Stimulated activated CD4-positive, alpha-beta T cell treated with anti-CD3 and anti-CD28 coated beads, TNF-alpha, amount 100 ng/mL, for 48 hours (primary cell): ENCODE measurements at places on chromosomes 13 and 19.

GRCh38 chr19:11652492-11652891, 55.2 kb downstream of the ZNF627 start:
- DNase-seq: no peak

GRCh38 chr13:37656247-37656940, 57.8 kb upstream of the POSTN start:
- no peak for DNase-seq

GRCh38 chr13:38871275-38871674, 119.4 kb downstream of the STOML3 start:
- no peak for DNase-seq

DNA sequence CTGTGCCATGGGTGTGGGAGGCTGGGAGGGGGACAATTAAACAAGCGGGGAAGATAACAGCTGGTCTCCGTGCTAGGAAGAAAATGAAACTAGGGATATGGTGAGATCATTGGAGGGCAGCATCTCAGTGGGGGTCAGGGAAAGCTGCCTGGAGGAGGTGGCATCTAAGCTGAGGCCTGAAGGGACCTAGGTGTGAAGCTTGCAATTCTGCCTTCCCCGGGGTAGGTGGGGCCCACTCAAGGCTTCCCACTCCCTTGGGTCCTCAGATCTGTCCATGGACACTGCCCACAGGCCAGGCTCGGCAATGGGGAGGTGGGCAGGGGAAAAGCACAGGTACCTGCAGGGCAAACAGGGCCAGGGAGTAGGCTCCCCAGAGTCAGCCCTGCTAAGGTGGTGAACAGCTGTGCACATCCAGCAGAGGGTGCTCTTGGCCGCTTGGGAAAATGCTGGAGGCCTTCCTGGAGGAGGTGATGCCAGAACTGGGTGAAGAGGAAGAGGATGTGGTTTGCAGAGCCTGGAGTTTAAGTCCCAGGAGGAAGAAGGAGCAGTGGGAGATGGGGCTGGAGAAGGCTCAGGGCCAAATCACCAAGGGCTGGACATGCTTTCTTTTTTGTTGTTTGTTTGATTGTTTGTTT, 25.7 kb upstream of the CCNE1 start:
- DNase-seq: no peak

DNA sequence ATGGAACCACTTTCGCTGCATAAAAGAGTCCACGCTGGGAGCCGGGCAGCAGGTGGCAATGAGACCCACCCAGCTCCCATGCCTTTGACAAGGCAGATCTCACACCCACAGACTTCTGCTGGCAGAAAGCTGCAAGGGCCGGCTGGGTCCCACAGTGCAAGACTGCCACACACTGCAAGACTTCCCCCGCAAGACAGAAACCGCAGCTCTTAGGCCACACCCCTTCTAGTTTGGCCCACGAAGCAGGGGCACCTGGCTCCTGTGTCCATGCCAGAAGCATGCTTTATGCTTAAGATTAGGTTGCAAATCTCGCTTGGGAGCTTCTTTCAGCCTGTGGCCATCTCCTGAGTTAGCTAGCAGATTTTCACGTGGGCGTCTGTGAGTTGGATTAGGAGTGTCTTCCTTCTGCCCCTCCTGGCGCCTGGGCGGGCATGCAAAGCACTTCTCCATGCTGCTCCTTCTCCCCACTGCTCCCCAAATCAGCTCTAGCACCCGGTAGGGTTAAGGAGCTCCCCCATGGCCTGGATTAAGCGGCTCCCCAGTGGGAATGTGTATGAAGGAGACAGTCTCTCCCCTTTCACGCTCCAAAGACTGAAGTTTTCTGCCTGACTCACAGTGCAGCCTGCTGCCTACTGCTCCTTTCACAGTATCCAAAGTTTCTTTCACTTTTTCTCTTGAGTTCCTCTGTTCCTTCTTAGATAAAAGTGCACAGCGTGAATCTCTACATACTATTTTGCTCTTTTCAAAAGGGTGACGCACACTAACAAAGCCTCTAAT, 17.7 kb downstream of the GPC6 start:
- no peak for DNase-seq

DNA sequence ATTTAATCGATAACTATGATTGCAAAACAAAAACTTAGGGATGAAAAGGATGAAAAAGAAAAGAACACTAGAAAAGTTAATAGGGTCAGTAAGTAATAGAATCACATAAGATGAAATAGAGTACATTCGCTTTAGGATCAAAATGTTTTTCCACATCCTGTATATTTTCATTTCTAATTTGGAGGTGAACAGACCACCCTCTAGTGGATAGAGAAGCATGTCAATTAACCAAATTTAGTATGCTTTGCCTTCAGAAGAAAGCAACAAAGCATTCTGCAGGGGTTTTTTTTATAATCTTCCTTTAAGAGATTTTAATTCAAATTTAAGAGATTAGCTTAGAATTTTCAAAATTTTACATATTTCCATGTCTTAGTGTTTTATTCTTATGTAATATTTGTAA, 611.0 kb upstream of the SGCG start:
- no peak for DNase-seq

DNA sequence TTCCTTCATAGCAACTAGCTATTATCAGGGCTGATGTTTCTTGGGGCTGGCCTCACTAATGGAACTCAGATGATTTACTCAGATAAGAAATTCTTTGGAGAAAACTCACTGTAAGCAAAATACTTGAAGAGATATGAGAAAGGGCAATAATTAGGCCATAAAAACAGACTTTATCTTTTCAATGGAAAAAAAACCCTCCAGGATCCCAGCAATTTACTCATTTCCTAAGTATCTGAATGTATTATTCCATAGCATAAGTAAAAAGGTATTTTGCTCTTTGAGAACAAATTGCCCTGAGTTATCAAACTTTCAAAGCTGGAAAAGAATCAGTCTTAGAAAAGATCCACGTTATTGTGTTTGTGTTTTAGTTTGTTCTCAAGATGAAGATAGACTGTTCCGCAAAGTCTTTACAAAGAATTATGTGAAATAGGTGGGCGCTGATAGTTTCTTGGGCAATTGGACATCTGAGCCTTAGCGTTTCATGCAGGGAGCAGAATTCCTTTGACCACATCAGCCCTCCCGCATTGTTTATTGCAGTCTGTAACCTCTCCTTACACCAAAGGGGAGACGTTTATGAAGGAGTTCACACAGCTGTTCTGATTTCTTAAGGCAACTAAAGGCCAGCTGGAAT, 29.1 kb upstream of the CSNK1A1L start:
- no peak for DNase-seq

DNA sequence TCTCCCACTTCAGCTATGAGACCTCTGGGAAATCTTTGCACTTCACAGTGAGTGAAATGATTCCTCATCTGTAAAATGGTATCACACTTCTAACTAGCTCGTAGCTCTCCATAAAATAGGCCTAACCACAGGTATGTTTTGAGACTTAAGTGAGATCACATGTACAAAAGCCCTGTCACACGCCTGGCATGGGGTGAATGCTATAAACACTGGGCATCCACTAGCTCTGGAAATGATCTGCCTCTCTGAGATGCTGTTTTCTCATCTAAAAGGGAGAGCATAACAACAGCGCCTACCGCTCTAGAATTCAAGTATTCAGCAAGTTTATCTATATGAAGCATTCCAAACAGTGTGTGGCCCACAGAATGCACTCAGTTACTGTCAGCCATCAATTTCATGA, 2.2 kb downstream of the AKT2 start:
- DNase-seq: no peak

DNA sequence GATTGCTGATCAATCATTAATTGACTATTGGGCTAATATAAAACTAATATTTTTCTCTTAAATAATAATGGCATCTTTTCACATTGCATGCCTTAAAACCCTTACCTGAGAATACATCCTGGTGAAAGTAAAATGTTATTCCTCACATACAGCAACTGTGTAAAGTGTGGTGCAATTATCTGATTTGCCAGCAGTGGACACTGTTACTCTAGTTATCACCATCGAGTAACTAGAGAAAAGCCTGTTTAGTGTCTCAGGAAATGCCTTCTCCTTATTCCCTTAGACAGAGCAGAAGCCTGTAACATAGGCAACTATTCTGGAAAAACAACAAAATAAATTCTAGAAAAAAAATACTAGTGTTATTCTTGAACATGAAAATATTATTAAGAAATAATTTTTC, 459.8 kb downstream of the FGF14 start:
- DNase-seq: no peak

DNA sequence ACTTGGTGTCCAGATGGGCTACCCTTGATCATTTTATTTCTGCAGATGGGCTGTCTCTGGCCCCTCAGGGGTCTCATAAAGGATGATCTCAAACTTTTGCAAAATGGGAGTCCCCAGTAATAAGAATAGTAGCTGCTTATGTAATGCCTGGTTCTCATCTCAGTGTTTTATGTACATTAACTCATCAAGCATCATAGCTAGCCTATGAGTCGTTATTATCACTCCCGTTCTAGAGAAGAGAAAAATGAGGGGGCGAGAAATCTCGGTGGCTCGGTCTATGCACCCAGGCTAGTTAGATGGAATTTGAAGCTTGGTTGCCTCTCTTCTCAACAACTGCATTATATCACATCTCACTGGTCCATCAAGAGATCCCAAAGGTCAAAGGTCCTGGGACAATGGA, 3.4 kb downstream of the CACNG6 start:
- no peak for DNase-seq

- DNase-seq: peak; percentile 50
Observed at GRCh38 chr13:41458761-41459431, 1.5 kb downstream of the RGCC start.

DNA sequence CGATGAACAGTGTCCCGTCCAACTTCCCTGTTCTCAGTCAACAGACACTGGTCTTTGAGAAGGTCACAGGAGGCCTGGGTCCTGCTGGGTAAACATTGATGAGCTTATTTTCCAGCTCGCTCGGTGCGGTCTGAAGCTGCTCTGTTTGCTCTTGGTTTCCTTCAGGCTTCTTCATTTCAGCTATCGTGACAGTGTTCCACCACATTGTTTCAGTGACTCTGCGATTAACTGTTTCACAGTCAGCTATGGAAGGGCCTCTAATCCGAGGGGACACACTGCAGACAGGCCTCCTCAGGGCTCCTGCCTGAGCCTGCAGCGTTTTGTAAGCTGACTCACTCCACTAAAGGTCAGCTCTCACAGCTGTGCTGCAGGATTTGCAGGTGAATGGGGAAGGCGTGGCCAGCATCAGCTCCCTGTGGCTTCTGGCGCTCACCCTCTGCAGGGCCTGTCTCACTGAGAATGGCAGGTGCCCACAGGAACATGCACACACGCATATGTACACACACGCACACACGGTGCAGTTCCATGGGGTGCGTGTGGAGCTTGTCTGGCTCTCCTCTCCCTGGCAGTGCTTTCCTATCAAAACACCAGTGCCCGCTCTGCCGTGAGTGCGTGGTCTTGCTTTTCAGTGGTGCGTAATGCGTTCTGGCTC, 62.9 kb upstream of the MCF2L start:
- no peak for DNase-seq

DNA sequence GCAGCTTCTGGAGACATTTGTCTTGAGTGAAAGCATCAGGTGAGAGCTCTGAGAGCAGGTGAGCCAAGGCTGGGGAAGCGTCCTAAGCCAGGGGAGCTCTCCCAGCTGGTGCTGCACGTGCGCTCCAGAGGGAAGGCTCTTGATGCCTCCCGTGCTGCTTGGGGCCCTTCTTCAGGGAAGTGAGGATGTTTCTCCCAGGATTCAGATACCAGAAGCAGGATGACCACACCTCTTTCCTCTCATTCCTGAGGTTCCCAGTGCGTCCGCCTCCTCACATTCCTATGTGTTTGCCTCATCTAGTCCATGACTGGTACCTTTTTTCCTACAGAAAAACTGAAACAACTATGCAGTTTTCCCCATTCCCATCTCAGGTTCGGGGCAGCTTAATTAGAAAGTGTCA, 231.0 kb upstream of the IRS2 start:
- DNase-seq: no peak

- DNase-seq: peak; percentile 51
Observed at GRCh38 chr19:12669270-12670158, 2.9 kb downstream of the WDR83 start.

DNA sequence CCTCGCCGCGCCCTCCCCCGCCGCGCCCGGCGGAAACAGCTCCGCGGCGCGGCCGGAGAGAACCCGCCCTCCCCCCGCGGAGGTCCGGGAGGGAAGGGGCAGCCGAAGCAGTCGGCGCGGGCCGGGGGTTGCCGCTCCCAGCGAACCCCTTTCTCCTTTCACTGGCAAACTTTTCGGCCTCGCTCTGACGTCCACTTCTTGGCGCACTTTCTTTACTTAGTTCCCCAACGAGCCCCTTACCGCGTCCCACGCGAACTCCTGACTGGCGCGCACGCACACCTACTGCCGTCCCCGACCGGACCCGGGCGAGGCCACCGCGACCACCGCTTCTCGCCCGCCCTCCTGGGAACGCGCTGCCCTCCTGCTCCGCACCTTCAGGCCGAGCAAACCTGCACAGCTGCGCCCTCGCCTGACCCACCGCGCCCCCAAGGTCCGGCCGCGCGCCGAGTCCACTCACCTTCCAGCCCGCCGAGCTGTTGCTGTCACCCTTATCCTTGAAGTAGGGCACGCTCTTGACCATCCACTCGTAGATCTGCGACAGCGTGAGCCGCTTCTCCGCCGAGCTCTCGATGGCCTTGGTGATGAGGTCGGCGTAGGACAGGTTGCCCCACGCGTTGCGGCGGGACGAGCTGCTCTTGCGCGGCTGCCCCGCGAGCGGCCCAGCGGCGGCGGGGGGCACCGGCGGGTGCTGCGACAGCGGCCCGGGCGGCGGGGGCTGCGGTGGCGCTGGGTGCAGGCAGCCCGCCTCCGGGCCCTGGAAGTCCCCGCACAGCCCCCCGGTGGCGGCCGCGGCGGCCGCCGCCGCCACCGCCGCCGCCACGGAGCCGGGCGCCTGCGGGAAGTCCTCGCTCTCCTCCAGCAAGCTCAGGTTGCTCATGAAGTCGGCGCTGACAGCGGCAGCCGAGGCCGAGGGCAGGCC, 1.1 kb downstream of the FOXO1 start:
- no peak for DNase-seq

GRCh38 chr19:5572556-5573286, 5.0 kb upstream of the TINCR start:
- DNase-seq: no peak

- DNase-seq: peak; percentile 77
Observed at GRCh38 chr19:49555600-49556411, 24.6 kb downstream of the NOSIP start.

DNA sequence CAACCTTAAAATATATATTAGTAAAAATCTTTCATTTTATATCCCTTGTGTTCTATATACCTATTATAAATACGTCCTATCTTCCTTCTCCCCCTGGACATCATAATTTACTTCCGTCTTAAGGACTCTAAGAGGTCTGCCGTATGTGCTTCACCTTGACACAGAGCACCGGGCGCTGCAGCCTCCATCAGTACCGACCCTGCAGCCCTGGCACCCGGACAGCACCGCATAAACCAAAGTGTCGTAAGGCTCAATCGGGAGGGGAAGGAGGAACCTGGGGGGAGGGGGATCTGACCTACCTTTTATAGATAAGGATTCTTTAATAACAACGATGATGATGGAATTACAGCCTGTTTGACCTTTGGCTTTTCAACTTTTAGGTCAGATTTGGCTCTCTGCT, 44.0 kb downstream of the EFNB2 start:
- no peak for DNase-seq
